ENCODE measurements at places on chromosomes 6 and 20.

DNA sequence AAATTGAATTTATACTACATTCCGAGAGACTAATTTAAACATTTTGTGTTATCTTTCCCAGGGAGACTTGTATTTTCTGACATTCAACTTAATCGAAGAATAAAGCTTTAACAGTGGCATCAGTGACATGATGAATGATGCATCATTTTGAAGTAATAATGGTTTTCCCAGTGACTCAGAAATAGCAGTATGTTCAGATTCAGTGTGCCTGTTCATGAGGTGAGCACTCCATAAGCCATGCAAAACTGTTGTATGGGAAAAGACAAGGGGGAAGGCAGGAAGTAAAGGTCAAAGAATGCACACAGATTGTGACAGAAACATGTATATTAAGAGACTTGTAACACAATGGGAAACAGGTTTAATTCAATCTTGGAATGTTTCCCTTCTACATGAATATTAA lies 1348.2 kb upstream of the GJE1 start:
- DNase-seq = no peak

DNA sequence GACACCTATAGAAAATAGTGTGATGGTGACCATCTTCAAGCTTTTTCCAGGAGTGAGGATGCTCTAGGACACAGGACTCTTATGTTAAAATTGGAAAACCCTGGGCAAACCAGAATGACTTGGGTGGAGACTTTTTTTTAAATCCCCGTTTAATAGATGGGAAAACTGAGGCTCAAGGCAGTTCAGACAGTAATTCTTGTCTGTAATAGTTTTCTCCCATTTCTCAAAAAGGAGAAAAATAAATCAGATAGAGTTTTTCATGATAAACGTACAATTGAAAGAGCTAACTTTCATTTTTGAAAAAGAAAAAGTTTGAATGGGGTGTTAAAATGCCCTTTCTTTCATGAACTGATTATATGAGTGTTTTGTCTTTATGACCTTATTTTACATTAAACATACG lies 6.8 kb downstream of the BCAS1 start:
- no peak for DNase-seq

- DNase-seq = no peak
Observed at GRCh38 chr6:144853603-144854002, 568.5 kb downstream of the UTRN start.

DNA sequence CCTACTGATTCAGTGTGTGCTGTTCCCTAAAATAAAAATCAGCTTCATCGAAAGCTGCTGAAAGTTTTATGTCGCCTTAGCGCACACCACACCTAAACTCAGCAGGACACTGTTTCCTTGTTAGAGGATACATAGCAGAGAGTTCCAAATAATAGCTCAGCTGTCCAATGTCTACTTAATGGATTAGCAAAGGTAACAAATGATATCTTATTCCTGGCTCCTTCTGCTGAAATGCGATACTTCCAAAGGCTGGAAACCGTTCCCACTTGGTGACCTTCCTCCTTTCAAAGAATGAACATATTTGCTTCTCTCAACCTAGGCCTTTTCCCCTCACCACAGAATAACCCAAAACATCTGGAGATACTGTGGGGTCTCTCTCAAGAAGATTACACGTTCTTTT lies 189.5 kb upstream of the GMDS start:
- no peak for DNase-seq

DNA sequence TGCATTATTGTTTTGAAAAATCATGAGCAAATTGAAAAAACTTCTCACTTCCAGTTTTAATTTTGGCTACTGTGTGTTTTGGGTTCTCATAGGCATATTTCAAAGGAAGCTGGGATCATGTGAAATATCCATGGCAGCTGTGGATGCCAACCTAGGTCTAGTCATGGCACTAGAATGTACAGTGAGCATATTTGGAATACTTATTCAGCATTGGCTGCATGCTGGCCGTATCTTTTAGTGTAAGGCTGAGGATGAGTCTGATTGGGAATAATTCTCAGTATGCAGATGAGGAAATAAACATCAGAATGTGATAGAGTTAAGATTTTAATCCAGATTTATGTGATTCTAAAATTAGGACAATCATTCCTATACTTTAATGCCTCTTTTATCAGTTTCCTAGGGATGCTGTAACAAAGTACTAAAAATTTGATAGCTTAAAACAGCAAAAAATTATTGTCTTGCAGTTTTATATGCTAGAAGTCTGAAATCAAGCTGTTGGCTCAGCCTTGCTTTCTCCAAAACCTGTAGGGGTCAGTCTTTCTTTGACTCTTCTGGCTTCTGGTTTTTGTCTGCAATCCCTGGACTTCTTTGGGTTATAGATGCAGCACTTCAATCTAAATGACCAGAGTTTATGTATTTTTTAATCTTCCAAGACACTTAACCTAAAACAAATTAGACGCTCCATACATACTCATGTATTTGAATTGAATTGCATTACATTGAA lies 37.7 kb upstream of the DEFB112 start:
- DNase-seq = no peak

GRCh38 chr20:47205577-47206123 lies 150.8 kb downstream of the ZMYND8 start:
- no peak for DNase-seq

- no peak for DNase-seq
Observed at GRCh38 chr6:53587291-53587690, 42.4 kb upstream of the GCLC start.

DNA sequence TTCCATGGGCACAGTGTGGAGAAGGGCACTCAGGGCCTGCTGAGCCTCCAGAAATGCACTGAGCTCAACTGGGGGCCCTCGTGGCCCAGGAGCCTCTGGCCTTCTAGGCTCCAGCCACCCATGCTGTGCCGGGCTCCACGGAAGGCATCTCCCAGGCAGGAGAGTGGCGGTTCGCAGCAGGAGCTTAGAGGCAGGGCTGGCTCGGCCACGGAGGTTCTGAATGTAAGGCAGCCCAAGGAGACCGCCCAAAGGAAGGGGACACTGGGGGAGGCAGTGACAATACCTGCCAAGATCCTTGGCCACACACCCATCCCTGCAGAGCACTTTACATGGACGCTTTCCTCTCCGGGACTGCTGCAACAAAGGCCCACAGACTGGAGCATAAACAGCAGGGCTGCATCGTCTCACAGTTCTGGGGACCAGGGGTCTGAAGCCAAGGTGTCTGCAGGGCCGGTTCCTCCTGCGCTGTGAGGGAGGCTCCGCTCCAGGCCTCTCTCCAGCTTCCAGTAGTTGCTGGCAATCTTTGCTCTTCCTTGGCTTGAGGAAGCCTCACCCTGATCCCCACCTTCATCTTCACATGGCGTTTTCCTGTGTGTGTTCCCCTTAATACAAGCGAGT lies 128.2 kb upstream of the CDH4 start:
- no peak for DNase-seq

DNA sequence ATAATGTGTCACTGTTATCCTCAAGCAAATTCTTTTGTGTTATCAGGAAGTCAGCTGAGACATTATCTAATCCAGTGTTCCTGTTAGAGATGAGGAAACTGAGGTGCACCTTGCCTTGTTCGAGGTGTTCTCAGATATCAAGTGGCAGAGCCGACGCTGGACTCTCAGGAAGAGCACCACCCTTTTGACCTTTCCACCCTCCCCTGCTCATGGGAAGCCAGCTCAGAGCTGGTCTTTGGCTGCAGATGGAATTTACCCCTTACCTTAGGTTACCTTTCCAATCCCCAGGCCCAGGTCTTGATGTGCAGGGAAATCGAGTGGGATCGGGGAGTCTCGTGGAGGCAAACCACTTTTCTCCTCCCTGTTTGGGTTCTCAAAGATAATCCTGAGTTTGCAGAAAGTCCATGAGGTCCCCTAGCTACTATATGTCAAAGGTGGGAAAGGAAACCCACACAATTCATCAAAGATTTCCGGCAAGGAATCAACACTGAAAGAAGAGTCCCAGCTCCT lies 62.9 kb upstream of the PIM1 start:
- no peak for DNase-seq

DNA sequence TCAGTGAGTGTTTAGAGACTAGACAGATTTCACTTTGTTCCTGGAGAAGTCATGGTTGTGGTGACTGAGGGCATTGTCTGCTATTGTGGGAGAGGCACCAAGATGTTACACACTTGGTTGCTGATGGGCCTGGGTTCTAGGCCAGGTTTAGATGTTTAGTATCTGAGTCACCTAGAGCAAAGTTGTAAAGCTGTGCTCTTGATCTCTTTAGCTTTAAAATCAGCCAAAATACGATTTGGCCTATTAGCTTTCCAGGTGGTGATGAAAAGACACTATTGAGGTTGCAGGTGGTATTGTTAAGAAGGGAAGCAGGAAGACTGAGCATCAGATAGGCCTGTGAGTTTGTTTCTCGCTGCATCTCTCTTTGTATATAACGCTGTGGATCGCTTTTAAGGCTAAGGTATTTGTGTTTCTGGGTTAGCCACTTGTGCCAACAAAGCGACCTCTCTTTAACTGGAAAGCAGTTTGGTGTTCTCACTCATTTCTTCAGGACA lies 48.6 kb downstream of the FOXO3 start:
- DNase-seq = no peak
